Posterior cingulate gyrus (tissue), 11 donors: ENCODE measurements at places on chromosomes 3 and 15.

DNA sequence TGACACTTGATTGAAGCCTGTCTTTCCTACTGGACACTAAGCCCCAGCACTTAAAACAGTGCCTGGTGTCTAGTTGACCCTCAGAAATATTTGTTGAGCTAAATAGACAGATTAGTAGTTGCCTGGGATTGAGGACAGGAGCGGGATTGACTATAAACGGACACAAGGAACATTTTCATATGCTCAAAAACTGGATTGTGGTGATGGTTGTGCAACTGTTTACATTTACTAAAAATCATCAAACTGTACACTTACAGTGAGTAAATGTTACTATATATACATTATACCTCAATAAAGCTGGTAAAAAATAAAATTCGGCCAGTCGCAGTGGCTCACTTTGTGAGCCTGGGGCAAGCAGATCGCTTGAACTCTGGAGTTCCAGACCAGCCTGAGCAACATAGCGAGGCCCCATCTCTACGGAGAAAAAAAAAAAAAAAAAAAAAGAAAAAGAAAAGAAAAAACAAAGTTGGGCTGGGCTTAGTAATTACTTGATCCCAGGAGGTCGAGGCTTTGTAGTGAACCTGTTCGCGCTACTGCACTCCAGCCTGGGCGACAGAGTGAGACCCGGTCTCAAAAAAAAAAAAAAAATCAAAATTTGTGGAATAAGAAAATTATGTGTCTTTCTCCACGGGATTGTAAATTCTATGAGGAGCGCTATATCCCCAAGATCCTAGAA, 632 bp upstream of the IDH3A start:
- DNase-seq = no peak

DNA sequence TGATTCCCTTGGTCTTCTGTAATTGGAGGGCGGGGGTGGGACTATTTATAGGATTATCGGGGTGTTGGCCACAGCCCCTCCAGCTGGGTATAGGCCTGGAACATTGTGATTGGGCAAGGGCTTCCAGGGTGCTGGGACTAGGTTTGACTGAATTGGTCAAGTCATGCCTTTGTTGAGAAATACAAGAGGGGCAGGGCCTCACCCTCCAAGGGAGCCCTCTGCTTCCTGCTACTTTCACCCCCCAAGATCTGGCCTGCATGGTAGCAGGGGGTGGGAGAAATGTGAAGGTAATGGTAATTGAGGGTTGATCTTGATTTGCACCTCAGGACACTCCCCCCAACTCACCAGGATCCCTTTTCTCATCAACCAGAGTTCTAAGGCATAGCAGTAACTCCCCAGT, 25.2 kb downstream of the TRIM71 start:
- DNase-seq = no peak

GRCh38 chr3:77014226-77014625, 25.7 kb upstream of the ROBO2 start:
- no peak for DNase-seq

DNA sequence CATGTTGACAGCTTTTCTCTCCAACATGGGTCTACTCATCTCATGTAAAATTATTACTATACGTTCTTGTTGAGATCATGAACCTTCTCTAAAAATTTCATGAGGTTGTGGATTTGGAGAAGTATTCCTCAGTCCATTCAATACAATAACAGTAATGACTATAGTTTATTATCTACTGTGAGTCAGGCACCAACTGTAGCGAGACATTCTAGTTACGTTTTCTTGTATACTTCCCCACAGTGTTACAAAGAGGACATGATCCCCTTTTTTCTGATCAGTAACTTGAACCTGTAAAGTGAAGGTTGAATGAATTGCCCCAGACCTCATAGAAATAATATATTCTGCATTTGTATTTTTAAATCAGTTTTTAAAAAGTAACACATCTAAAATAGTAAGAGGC, 76.4 kb downstream of the AKAP13 start:
- no peak for DNase-seq

DNA sequence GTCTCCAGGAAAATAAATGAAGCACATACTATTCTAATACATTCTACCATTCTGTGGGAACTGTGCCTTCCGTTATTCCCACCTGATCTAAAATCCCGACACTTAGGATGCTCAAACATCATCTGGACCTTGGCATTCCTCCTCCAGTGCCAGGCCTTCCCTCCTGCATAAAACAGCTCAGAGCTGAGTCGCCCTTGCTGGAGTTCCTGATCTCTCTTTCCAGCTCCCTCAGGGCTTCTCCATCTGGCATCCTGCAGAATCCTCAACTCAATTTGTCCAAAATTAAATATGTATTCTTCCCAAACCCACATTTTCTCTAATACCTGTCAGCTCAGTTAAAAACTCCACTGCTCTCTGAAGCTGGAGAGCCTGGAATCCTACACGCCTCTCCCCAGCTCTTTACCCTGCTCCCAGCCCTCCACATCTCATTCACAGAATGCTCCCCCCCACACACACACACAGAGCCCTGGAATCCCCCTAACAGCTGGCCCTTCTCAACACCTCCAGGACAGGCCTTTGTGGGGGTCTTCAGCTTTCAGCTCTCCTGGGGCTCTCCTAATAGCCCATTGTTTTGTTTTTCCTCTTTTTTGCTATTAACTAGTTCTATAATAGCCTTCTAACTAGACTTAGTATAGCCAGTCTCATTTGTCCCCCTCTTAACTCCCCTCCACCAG, 78.5 kb downstream of the HMG20A start:
- no peak for DNase-seq

- DNase-seq = no peak
Measured at GRCh38 chr15:31332681-31333071, 6.0 kb downstream of the KLF13 start.

DNA sequence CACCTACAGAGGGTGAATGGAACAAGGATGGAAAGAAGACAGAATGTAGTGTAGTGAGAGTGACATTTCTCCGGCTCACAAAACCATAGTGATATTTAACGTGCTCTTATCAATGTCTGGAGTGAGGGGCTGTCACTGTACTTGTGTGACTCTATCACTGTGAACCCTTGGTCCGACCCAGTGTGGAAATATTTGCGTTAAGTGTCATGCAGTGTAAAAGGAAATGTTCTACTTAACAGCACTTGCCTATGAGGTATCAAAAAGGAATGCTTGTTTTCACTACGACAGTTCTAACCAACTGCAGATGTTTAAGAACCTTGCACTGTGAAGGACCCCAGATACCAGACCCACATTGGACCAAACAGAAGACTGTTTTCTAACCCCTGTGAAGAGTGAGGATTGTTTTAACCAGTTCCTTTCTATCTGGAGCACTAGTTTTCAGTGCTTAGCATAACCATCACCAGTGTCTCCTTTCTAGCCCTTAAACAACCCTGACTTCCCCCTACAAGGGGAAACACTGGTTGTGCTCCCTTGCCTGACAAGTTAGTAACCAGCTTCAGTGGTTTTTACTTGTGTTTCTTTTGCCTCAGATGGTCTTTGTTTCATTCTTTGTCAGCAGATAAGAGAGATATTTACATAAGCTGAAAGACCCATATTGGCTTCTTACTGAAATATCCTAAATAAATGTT, 144.7 kb upstream of the ABHD17C start:
- no peak for DNase-seq

GRCh38 chr3:30187366-30187765, 419.0 kb upstream of the TGFBR2 start:
- DNase-seq = no peak

DNA sequence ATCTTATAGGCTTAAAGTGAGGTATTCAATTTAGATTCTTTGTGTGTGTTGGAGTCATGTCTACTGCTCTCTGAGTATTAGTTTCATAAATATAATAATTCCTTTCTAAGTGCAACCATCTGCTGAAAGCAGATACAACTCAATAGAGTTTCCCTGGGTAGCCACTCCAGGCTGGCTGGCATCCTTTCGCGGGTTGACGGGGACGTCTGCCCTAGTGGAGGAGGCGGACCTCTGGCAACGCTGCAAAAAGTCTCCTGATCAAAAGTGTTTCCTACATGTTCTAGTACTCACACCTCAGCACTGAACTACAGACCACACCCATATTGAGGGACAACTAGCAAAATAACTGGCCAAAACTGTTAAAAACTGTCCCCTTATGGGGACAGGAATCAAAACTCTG, 2.5 kb downstream of the MOBP start:
- peak; percentile 60 for DNase-seq

DNA sequence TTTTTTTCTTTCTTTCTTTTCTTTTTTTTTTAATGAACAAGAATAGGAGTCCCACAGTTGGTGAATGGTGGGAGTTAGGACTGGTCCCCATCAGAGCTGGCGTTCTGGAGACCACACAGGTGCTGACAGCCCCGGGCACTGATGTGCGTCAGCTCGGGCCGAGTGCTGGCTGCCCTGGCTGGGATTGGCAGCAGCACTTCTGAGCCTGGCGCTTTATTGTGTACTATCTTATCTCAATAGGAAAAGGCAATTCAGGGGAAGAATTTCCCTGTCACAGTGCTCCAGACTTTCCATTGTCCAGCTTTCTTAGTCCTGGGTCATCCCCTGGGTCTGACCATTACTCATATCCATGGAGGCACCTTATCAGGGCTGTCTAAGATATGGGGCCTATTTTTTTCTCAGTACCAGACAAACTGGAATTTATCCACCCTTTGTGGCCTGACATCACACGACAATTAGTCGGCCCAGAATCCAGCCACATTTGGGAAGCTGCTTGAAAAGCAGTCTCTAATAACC, 54.1 kb downstream of the TMEM44 start:
- DNase-seq = no peak

DNA sequence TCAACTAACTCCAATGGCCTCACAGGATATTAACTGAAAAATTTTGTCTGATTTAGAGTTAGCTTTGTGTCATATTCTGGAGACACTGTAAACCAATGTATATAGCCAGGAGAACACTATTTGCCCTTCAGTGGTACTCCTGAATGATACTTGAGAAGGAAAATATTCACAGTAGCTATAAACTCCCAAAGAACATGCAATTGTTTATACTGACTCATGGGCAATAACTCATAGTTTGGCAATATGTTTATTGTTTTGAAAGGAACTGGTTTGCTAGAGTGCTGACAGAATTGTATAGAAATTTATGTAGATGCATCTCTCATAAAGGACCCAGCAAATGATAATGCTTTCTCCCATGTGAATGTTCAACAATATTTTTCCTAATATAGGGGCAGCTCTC, 537.6 kb downstream of the PLOD2 start:
- no peak for DNase-seq

DNA sequence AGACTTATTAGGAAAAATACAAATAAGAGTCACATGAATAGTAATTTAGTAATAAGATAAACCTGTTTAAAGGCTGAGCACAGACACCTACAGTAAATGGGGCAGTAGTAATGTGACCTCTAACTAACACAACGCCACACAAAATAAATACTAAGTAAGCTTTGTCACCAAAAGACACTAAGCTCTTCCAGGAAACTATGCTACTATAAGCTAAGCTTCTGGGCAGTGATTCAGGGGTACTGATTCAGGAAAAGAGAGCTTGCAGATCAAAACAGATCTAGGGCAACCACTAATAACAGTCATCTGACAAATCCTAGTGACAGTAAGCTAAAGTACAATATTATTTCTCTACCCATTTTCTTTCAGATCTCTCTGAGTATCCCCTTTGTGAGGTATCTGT, 68.8 kb downstream of the PLOD2 start:
- DNase-seq = no peak

DNA sequence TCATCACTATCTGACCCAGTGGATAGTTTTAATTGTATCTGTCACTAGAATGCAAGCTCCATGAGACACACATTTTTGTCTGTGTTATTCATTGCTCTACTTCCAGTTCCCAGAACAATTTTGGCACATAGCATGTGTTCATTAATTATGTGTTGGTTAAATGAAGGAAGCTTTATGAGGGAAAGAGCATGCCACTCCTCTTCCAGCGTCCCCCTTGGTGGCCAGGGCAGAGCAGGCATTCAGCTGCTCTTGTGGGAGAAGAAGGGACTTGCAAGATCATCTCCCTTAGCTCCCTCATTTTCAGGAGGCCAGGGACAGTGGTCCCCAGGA, 489 bp upstream of the GALNT15 start:
- no peak for DNase-seq

DNA sequence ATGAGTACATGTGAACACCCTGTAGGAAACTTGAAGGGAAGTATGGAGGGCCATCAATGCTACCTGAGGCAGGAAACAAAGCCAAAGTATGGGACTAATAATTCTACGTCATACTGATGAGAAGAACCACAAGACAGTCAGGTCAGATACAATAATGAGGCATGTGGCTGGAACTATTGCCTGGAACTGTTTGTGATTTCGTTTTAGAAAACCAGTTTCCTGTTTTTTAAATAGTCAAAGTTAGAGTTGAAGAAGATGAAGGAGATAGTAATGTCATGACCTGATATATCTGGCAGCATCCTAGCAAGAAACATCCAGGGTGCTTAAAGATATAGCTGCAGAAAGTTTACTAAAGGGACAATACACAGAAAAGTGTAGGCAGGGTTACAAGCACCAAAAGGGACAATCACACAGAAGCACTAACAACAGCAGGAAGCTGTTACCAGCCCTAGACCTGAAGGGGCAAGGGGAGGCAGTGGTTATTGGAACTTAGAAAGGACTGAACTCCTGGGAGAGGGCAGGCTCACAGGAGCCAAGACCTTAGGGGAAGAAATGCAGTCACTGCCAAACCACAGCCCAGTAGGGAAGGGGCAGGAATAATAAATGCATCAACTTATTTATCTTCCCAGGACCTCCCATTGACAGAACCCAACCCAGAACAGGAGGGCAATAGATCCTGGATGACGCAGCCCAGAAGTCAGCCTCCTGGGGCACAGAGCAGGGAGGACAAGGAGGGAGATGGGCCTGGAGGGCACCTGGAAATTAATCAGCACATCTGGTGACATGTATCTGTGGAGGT, 302.1 kb upstream of the STT3B start:
- DNase-seq = no peak

DNA sequence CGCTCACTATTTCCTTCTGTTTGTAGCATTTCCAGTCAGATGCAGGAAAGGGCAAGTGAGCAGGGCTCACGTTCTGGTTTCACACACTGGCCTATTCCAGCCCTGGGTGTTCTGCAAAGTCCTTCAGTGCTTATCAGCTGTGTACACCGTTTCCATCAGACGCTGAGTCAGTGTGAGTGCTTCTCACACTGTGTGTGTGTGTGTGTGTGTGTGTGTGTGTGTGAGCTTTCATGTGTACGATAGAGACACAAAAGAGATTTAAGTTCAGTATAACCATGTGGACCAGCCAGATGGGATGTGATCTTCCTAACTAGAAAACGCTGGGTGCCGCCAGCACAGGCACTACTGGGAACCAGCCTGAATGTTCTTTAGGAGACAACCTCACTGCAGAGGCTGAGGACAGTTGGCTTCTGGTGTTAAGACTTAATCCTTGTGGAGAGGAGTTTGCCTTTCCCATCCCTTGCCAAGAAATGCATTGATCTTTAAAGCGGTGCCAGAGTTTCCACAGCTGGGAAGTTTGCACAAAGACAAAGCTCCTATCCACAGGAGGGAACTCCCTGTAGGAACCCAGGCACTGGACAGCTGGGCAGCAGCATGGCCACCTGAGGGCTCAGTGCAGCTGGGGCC, 3.9 kb upstream of the CHSY1 start:
- no peak for DNase-seq

DNA sequence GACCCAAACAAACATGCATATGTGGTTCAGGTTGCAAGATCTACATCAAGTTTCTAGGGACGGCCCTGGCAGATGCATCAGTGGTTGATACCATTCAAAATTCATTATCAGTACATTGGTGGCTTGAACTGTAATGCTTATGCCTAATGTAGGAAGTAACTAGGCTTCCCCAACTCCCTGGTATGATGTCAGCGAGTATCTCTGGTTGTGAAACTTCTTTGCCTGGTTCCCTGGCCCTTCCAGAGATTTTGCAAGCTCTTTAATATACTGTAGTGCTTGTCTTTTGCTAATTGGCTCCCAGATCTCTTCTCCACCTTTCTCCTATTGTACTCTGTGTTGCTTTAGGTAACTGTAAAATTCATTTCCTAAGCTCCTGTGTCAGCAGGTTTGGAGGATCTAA, 114.8 kb upstream of the RARB start:
- no peak for DNase-seq
